ENCODE measurements at places on chromosomes 11 and 22.

DNA sequence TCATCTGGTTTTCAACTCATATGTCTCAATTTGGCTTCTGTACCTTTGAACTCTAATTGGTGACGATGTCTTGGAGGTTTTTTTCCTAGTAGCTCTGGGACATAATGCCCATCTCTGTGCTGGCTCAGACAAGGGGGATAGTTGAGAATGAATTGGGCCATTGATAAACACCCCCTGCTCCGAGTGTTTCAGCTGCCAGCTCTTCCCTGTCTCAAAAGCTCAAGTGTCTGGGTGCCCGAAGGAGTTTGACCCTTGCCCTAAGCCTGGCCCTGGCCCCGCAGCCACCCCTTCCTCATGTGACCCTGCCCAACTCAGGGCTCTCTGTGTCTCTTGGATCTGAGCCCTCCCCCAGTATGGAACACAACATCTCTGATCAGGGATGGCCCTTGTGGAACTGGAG, 3.0 kb downstream of the INSC start:
- no peak for DNase-seq

- no peak for DNase-seq
Observed at GRCh38 chr11:109865548-109866186, 227.5 kb upstream of the ZC3H12C start.

DNA sequence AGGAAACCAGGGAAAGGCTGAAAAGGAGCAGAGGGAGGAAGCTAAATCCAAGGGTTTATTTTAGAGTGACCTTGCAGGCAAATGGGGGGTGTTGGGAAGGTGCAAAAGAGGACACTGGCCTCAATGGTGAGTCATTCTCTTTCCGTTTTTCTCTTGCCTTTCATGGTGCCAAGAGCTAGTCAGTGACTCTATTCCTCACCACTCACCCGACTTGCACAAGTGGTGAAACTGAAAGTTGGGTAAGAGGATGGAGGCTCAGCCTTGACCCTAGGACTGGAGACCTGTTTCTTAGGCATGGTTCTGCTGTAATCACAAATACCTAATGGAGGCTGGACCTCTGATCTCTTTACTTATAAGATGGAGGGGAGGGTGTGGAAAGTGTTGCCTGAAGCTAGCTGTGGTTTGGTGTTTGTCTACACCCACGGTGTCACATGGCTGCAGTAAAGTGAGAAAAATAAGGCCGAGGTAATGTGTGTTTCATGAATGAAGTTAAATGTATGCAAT, 67.3 kb upstream of the CREB3L1 start:
- DNase-seq = no peak

DNA sequence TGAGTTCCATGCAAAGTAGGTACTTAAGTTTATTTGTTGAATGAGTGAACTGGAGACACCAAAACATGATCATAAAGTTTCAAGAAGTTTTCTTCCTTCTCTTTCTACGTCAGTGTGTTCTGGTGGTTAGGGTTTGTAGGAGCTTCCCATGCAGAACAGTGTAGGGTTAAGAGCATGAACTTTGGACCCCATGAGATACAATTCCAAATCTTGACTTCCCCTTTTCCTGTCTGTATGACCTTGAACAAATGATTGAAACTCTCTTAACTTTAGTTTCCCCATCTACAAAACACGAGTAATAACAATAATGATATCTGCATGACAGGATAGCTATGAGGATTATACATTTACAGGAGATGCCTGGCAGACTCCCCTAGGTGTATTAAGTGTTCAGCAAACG, 41.0 kb upstream of the TENM4 start:
- DNase-seq = no peak

- no peak for DNase-seq
Observed at GRCh38 chr11:65148657-65149056, 14.3 kb upstream of the SYVN1 start.

DNA sequence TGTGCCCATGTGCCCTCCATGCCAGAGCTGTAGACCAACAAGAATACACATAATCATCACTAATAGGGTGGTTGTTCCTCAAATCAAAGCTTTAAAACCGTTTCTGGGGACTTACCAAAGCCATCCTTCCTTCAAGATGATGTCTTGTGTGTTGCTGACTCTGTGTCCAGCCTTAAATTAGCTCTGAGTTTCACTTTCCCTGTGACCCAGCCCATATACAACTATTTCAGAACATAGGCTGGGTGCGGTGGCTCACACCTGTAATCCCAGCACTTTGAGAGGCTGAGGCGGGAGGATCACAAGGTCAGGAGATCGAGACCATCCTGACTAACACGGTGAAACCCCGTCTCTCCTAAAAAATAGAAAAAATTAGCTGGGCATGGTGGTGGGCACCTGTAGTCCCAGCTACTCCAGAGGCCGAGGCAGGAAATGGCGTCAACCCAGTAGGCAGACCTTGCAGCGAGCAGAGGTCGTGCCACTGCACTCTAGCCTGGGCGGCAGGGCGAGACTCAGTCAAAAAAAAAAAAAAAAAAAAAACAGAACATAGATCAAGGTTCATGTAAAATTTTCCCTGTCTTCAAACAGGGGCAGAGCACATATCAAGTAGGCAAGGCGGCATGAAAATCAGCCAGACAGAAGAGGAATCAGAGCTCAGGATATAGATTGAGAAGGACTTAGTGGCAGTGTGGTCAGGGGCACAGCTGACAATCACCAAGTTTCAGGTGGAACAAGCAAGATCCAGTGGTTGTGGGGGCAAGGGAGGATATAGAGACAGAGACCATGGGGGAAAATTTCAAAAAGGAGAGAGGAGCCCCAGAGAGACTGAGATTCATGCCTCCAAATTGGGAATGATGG, at the start of gene PLAAT2:
Gene PLAAT2 (minus strand): TSS at position 179 of the 855 bp plus-strand sequence. CDS start 55 bp downstream, at position 124.
- no peak for DNase-seq

DNA sequence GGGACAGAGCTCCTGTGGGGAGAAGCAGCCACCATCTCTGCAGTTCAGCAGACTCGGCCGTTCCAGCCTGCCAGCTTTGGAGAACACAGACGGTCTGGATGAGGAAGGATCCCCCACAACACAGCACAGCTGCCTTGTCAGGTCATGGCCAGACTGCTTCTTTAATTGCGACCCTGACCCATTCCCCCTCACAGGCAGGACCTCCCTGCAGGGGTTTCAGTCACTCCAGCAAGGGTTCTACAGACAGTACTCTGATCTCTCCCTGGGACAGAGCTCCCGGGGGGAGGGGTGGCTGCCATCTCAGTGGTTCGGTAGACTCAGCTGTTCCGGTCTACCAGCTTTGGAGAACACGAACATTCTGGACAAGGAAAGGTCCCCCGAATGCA, 173.5 kb downstream of the TTC28 start:
- DNase-seq = no peak

- no peak for DNase-seq
Observed at GRCh38 chr11:94129512-94130297, 1.1 kb downstream of the PANX1 start.

- no peak for DNase-seq
Observed at GRCh38 chr22:30662040-30662439, 5.6 kb downstream of the DUSP18 start.

- DNase-seq = no peak
Observed at GRCh38 chr22:34278121-34278520, 357.8 kb upstream of the LARGE1 start.

GRCh38 chr22:31893460-31893859, 50.9 kb upstream of the YWHAH start:
- no peak for DNase-seq

GRCh38 chr11:113974741-113975470, at the start of gene HTR3A:
Gene HTR3A (plus strand): TSS chr11:113975108. CDS start chr11:113975326, 218 bp downstream.
- DNase-seq = no peak

GRCh38 chr22:48483764-48484528, 1343.7 kb downstream of the BRD1 start:
- DNase-seq = no peak

GRCh38 chr11:133418218-133418617, 114.1 kb downstream of the OPCML start:
- DNase-seq = no peak

- DNase-seq = no peak
Observed at GRCh38 chr11:79087238-79087960, 353.4 kb downstream of the TENM4 start.

- DNase-seq = no peak
Observed at GRCh38 chr11:6608726-6609501, 3.1 kb downstream of the TAF10 start.

DNA sequence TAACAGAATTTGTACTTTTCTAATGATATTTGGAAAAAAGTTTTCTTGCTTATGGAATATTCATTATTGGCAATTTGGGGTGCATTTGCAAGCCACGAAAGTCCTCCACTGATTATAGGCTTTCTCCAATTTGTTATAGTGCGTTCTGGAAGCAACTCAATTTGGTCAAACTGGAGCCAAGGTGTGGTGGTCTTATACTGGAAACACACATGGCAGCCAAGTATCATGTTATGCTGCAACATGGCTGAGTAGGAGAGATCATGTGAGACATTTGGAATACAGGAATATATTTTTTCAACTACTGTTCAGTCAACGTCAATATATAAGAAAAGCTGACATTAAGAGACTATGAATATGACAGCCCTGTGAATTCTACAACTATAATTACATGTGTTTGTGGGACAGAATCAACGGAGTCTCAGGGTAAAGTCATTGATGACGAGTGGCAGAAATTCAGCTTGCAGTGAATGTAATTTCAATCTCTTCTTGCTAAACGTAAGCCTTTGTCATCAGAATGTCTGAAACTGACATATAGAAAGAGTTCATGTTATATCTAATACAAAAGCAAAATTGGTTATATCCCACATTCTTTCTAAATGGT, 83.8 kb upstream of the FIBIN start:
- DNase-seq = no peak

DNA sequence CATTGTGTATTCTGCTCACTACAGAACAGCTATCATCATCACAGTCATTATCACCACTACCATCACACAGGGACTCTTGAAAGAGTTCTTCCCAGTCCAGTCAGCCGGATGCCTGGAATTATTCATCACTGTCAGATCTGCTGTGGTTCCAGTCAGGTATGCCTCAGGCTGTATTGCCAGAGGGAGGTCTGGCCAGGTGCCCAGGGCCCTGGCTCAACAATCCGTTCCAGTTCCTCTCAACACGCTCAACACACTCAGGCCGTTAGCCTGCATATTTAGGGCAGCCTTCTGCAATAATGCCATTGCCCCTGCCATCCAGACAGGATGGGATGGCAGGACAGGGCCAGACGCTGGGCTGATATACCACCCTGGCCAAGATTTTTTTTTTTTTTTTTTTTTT, 28.6 kb upstream of the RASL10A start:
- DNase-seq = no peak

DNA sequence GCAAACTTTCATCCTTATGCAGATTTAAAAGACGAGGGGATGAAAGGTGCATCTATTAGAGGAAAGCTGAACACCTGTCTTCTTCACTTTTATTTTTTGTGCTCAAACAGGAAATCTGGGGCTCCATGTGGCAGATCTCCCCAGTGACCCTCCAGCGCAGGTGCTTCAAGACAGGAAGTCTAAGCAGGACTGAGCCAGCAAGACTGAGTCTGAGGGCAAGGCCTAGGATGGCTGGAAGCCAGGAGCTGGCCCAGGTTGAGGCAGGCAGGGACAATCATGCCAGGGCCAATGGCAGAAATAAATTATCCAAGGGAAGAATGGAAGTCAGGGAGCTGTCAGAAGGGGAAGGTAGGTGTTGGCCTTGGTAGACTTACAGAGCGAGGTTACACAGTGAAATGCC, 101.1 kb upstream of the SPON1 start:
- no peak for DNase-seq

DNA sequence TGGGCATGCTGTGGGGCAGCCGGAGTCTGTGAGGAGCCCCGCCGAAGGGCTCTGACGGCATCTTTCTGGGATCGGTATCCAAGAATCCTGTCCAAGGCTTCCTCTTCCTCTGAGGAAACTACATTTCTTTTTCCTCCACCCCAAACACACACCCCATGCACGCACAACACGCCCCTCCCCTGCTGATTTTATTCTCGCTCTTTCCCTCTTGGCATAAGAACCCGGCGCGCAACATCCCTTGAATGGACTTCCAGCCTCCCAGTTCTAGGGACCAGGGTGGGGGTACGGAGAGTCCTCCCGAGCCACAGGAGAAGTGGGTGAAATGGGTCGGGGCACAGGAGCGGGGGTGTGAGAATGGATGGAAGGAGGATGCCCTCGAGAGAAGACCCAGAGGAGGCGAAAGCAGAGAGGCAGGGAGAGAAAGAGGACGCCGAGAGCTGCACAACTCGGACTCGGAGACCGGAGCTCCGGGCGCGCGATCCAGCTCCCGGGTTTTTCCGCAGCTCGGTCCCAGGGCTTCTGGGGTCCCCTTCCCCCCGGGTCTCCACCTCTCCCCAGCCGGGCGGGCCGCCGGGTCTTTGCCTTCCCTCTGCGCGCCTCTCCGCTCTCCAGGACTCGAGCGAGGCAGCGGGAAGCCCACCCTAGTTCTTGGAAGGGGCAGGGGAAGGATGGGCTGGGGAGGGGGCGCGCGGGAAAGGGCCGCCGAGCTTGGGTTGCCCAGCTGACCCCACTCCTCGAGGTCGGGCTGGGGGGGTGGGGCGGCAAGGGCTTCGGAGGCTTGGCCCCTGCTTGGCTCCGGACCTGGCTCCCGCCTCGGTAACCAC, 1.5 kb upstream of the LARGE1 start:
- no peak for DNase-seq

GRCh38 chr22:46580940-46581537, 39.1 kb upstream of the GRAMD4 start:
- DNase-seq = no peak

- DNase-seq = no peak
Observed at GRCh38 chr11:119179983-119180382, 5.3 kb upstream of the NHERF4 start.

DNA sequence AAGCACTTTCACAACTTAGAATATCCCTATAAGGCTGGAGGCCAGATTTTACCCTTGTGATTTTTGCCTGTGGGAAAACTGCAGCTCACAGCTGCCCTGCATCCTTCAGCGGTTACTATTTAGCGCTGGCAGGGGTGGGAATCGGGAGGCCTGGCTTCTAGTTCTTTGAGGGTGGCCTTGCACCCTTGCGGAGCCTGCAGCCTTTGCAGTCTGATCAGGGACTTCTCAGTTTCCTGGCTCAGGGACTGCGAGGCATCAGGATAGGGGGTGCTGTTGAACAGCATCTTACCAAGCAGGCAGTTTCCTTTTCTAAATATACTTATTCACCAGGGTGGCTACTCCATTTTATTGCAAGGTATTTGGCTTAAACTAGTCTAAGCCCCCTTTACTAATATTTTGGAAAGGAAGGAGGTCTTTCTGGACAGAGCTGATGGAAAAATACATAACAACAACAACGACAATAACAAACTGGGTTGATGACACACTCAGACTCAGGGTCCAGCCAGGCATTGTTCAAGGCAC, 2.9 kb upstream of the APOA1 start:
- no peak for DNase-seq

- no peak for DNase-seq
Observed at GRCh38 chr22:42892571-42893316, 35.7 kb upstream of the ARFGAP3 start.

Measured in T-helper 9 cell (primary cell).